Chondrocyte (in vitro differentiated cells): ENCODE measurements at places on chromosomes 12 and 14.

DNA sequence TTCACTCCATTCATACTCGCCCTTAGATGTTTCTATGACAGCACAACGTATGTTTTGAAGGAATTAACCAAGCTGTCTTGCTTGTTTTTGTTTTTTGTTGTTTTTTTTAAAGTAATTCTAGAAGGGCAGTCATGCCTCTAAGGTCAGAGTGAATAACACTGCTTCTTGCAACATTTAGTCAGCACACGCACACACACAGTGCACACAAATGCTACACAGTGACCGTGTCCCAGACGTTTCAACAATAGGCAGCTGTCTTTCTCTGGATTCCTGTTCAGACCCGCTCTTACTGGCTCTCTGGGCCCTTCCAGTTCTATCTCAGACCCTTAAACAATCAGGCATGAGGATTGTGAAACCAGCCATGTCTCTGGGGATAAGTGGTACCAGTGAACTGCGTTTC is 351.0 kb upstream of the FKBP4 start:
- no peak overlapping the region for H3K27ac ChIP-seq
- no peaks in the 10 kb centered on the region for H3K4me1 ChIP-seq
- H3K4me3 ChIP-seq = no peak overlapping the region
- H3K36me3 ChIP-seq = peaks cover 1% of the 10 kb centered on the region
- no peaks in the 10 kb centered on the region for H3K27me3 ChIP-seq

DNA sequence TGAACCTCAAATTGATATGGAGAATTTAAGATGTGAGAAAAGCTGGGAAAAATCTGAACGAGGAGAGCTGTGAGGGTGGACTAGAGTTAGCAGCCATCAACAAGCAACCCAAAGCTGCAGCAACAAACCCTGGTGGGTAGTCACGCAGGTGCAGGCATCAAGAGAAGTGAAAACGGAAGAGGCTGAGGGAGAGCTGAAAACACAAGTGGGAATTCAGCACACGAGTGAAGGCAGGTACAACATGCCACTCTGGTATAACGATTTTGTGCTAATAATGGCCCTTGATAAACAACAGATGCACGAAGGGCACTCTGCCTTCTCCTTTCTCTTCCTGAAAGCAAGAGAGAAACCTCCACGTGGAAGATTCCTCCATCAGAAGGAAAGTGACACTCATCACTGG is 11.5 kb downstream of the TCL1B start:
- H3K27ac ChIP-seq = no peak overlapping the region
- H3K27me3 ChIP-seq = peaks cover 1% of the 10 kb centered on the region
- no peak for DNase-seq

GRCh38 chr12:103848917-103849491 is 8.0 kb upstream of the NT5DC3 start:
- H3K4me3 ChIP-seq = no peak overlapping the region
- H3K4me1 ChIP-seq = peaks cover 45% of the 10 kb centered on the region
- DNase-seq = no peak
- no peaks in the 10 kb centered on the region for H3K36me3 ChIP-seq

DNA sequence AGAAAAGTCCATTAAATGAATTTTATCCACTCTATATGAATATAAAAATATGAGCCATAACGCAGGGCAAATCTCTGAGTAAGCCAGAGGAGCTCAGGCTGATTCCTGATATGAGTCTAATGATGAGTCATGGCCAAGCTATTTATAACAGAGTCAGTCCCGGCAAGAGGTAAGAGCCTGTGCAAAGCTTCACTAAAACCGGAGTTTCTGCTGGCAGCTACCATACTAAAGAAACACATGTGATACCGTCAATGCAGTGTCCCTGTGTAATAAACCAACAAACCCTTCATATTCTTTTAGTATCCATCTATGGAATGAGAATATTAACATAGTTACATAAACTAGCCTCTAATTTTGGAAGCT is 319.4 kb downstream of the KCNC2 start:
- H3K4me1 ChIP-seq = peaks cover 20% of the 10 kb centered on the region
- peak overlapping the region; percentile 42 for H3K27ac ChIP-seq
- no peaks in the 10 kb centered on the region for H3K27me3 ChIP-seq
- no peak overlapping the region for H3K4me3 ChIP-seq
- DNase-seq = no peak
- no peaks in the 10 kb centered on the region for H3K36me3 ChIP-seq
